Gastroesophageal sphincter (tissue), 4 donors: ENCODE measurements at places on chromosomes 3 and 15.
A peak's percentile ranks its signal among the peaks of the same experiment; 100 is the strongest.

GRCh38 chr15:73948982-73949381 is 22.7 kb downstream of the LOXL1 start:
- ATAC-seq: no peak

GRCh38 chr15:29871401-29871800 is 49.1 kb upstream of the TJP1 start:
- ATAC-seq: peak; percentile 40

GRCh38 chr3:33993631-33994030 is 195.2 kb downstream of the PDCD6IP start:
- ATAC-seq: no peak

- no peak for ATAC-seq
Measured at GRCh38 chr15:27679203-27679602, 419.9 kb downstream of the OCA2 start.
